Stimulated activated CD4-positive, alpha-beta T cell treated with anti-CD3 and anti-CD28 coated beads, TNF-alpha, amount 100 ng/mL, for 48 hours (primary cell): ENCODE measurements at places on chromosomes 3 and 15.

DNA sequence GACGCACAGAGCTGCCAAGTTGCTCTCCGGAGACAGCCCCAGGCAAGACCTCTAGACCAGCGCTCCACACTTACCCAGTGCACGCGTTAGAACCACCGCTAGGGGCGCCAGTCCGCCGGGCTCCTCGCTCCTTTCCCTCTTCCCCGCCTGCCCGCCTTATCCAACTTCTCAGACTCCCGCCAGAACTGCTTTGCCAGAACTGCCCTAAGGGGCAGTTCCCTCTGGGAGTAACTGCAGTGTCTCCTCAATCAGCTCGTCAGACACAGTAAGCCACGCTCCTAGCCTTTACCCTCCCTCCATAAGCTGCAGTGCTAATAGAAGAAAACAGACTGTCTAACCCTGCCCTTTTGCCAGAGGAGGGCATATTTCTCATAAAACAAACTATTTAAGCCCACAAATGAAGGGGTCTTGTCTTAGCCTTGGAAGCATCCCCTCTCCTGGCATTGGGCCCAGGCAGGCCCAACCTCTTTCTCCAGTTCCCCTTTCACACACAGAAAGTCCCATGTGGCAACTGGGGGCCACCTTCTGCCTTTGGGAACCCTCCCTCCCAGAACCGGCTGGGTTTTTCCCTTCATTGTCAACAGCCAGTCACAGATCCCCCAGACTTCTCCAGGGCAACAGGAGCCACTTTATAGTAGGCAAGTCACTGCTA lies 3.7 kb downstream of the BMF start:
- DNase-seq: peak; percentile 68

DNA sequence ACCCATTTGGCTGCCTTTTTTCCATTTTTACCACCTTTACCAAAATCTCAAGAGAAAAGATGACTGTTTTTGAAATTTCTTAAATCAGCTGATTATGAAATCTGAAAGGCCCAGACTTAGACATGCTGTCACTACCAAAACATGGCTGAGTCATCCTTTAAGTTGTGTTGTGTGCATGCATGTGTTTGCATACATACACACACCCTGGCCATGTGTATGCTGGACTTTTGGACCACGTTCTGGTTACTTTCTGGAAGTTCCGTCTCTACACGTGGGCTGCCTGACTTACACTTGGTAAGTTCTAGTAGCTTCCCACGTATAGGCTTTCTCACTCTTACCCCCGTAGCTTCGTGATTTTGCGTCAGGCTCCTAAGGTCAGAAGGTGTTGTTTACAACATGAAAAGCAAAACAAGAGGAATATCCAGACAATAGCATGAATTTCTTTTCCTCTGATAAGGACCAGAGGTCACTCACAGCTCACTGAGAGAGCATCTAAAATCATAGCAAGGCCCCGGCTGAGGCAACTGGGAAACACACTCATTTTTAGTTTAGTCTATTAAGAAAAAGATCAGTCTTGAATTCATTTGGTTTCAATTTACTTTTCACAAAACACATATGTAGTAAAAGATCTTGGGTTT lies 62.4 kb downstream of the COL8A1 start:
- DNase-seq: no peak

DNA sequence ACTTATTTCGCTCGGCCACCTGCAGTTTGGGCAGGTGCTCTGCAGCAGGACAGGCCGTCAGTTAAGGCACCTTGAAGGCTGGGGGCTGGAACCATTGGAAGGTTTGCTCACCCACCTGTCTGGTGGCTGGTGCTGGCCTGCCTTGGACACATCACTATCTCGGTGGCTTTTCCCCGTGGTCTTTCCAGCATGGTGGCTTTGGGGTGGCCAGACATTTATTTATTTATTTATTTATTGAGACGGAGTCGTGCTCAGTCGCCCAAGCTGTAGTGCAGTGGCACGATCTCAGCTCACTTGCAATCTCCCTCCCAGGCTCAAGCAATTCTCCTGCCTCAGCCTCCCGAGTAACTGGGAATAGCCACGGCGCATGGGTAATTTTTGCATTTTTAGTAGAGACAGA lies 11.7 kb downstream of the ISG20 start:
- DNase-seq: no peak

GRCh38 chr3:99388780-99389179 lies 249.6 kb upstream of the COL8A1 start:
- no peak for DNase-seq

GRCh38 chr3:138921316-138922292 lies 25.3 kb downstream of the FOXL2 start:
- no peak for DNase-seq

DNA sequence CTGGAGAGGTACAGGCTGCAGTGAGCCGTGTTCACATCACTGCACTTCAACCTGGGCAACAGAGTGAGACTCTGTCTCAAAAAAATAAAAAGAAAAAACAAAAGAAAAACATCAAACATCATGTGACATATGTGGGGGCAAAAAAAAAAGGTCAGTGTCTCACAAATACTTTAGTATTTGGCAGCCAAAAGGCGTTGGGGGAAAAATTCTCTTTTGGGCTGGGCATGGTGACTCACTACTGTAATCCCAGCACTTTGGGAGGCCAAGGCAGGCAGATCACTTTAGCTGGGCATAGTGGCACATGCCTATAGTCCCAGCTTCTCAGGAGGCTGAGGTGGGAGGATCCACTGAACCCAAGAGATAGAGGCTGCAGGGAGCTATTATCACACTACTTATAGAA lies 47.6 kb downstream of the TMCC1 start:
- no peak for DNase-seq

DNA sequence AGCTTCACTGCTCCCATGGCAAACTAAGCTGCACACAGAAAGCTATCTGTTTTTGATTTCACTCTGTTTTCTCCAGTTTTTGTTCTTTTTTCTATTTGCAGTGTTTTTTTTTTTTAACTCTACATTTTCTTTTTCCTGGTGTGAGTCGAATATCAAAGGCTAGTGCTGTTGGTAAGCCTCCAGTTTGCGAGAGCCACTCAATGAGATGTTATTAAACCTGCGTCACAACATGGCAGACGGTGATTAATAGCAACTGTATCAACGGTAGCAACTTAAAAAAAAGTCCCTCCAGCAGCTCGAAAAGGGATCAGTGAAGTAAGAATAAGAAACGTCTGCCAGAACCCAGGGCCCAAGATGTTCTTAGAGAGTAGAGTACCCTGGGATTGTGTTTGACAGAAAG lies 84.1 kb downstream of the MEIS2 start:
- DNase-seq: no peak

DNA sequence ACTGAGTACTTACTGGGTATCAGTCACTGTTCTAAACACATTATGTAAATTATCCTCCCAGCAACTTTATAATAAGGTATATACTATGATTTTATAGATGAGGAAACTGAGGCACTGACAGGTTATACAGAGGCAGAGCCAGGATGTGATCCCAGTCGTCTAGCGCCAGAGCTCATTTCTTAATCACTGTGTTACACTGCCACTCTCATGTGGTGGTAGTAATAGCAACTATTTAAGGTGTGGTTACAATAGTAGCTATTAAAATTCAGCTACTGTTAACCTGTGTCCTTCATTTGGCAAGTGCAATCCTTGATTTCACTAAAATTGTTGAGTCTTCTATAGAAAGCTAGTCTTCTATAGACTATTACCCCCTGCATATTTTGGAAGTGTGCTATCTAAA lies 43.1 kb upstream of the TRPC1 start:
- DNase-seq: no peak

GRCh38 chr15:98658831-98659699 lies 10.7 kb downstream of the IGF1R start:
- DNase-seq: no peak

GRCh38 chr3:51995346-51996163 lies at the start of gene RPL29:
Gene RPL29, minus strand, starts transcription at chr3:51995895. Its CDS starts 434 bp downstream, at chr3:51995461.
- peak; percentile 86 for DNase-seq

- DNase-seq: no peak
Measured at GRCh38 chr3:67614195-67614594, 40.2 kb downstream of the SUCLG2 start.

GRCh38 chr3:11164607-11165006 lies 10.3 kb downstream of the HRH1 start:
- no peak for DNase-seq

GRCh38 chr15:62709261-62709660 lies 333.3 kb upstream of the TPM1 start:
- no peak for DNase-seq

DNA sequence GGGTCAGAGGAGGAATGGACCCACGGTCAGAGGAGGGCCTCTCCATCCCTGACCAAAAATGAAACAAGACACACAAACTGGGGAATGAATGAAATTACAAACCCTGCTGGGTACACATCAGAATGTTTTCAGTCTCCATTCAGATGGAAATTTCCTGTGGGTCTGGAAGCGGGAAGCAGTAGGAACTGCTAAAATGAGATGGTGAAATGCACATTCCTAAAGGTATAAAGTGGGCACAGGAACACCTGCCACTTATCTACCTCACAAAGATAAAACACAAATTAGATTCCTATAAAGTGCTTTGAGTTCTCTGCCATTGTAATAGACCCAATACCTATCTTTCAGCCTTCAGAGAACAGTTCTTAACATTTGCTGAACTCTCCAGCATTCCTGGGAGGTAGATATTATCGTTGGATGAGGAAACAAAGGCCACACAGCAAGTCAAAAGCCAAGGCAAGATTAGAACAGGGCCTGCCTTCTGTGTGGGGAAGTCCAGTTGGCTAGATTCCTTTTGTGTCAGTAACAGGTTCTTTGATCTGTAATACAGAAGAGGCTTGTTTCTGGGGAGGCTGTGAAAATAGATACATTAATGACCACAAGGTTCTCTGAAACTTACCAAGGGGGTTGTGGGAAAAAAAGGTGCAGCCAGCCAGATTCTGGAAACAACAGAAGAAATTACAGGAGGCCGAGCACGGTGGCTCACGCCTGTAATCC lies 98.4 kb downstream of the IGF2BP2 start:
- no peak for DNase-seq

DNA sequence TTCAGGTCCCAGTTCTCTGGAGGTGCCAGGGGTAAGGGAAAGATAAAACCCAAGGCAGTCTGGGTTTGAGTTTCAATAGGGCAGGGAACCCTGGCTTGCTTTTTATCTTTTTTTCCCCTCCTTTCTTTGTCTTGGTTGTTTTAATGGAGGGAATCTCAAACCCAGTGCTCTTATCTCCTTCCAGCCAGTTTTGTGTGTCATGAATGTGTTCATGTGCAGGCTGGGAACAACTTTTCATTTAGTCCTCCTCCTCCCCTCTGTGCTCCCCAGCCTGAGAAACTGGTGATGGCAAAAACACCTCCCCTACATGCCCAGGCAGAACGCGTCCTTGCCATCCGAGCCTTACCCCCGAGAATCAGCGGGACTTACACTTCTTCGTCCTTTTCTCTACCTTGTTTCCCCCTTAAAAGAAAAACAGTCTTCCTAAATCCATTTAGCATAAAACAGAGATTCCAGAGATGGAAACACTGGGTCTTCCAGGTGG lies 10.9 kb downstream of the SEMA3G start:
- DNase-seq: no peak

DNA sequence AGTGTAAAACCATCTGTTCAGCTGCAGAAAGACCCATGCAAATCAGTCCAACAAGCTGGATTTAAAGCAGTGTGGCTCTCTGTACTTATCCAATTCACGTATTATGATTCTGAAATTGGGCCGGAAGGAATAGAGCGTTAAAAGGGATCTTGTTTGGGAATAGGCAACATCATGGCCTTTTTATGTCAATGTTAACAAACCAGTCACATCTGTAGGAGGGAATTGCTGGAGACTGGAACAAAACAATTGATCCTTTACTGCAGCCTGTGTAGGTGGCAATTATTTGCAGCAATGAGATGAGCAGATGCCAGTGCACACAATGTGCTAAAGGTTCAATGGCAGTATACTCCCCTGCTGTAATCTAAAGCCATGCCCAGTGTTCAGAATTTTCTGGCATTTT lies 887.4 kb upstream of the ROBO1 start:
- DNase-seq: no peak

- DNase-seq: no peak
Measured at GRCh38 chr15:99732124-99732750, 1.0 kb downstream of the LYSMD4 start.

- DNase-seq: no peak
Measured at GRCh38 chr3:64304828-64305410, 79.7 kb upstream of the PRICKLE2 start.

DNA sequence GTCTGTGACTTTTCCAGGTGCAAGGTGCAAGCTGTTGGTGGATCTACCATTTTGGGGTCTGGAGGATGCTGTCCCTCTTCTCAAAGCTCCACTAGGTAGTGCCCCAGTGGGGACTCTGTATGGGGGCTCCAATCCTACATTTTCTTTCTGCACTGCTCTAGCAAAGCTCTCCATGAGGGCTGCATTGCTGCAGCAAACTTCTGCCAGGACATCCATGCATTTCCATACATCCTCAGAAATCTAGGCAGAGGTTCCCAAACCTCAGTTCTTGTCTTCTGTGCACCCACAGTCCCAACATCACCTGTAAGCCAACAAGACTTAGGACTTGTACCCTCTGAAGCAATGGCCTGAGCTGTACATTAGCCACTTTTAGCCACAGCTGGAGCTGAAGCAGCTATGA lies 694.5 kb upstream of the BCHE start:
- DNase-seq: no peak

- no peak for DNase-seq
Measured at GRCh38 chr15:23773093-23773492, 86.0 kb upstream of the NDN start.
